Activated T-helper 1 cell treated with Interleukin-2 at 50 U/mL for 16 hours (primary cell): ENCODE measurements at places on chromosomes 16 and 17.

GRCh38 chr16:85724126-85724879 lies 26.6 kb downstream of the C16orf74 start:
- DNase-seq = no peak

GRCh38 chr17:16211590-16211989 lies 3.7 kb downstream of the NCOR1 start:
- no peak for DNase-seq

- no peak for DNase-seq
Measured at GRCh38 chr17:19335951-19336631, 26.4 kb downstream of the B9D1 start.

DNA sequence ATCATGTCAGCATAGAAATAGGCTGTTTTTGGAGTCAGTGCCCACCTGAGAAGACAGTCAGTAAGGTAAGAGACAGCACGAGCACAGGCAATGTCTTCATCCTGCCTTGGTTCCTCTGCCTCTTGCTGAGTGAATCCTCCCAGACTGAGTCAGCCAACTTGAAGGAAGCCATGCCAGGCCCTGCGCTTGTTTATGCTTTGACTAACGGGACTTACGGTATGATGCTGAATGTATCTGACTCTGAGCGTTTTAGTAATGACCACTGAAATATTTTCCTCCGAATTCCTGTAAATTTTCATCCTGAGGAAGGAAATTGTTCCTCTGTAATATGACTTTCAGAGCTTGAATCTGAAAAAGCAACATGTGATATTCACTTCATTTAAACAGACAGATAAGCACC lies 18.0 kb downstream of the C17orf67 start:
- DNase-seq = no peak

DNA sequence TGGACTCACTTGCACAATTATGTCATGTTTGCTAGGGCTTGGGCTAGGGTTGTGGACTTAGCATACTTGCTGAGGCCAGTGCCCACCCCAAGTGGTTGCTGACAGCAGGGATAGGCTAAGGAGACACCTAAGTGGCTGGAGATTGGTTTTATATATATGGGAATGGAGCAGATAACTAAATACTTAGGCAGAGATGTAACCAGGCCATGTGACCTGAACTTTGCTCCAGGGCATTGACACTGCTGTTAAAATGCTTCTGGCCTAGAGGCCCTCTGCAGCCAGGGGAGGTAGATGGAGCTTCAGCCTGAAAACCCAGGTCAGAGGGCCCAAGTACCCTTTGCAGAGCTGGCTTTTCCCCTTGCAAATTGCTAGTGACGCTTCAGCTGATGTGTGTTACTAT lies 1.4 kb upstream of the ITGB3 start:
- DNase-seq = no peak

DNA sequence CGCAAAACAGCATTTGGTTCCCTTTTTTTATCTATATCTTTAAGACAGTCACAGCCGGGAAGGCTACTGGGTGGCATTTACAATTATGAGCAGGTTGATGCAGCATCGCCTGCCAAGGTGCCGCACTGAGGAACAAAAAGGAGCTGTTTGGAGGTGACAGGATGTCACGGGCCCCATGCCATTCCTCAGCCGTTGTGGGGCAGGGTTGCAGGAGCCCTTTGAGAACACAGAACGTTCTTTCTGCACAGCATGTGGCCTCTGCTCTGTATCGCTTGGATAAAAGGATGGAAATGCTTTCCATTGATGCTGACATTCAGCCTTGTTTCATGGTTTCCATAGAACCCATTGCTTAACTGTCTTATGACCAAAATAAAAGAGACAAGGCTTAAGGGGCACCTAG lies 141.9 kb upstream of the CDH5 start:
- DNase-seq = no peak

- DNase-seq = peak; percentile 71
Measured at GRCh38 chr17:7922845-7923628, 6.6 kb downstream of the KCNAB3 start.

DNA sequence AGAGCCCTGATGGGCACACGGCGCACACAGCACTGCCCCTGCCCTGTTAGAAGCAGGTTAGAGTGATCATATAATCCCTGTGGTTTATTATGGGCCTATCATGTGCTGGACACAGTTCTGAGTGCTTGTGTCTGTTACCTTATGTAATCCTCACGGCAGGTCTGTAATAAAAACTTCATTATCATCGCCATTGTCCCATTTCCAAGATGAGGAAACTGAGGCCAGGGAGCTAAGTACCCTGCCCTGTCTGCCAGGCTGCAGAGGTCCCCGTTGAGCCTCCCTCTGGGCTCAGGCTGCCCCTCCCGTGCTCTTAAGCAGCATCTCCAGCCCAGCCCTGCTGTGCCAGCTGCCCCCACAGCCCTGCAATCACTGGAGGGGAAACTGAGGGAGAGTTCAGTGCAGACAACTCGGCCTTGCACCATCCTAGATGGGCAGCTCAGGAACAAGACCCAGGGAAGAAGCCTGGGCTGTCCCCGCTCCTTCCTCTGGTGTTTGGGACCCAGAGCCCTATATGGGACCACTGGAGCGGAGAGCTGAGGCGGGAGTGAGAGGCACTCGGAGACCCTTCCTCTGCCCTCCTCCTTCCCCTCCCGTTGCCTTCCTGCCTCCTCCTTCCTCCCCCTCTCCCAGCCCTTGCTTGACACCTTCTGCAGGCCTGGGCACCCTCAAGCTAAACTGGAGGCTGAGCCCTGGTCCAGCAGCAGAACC lies 42.0 kb downstream of the WNT3 start:
- DNase-seq = no peak

DNA sequence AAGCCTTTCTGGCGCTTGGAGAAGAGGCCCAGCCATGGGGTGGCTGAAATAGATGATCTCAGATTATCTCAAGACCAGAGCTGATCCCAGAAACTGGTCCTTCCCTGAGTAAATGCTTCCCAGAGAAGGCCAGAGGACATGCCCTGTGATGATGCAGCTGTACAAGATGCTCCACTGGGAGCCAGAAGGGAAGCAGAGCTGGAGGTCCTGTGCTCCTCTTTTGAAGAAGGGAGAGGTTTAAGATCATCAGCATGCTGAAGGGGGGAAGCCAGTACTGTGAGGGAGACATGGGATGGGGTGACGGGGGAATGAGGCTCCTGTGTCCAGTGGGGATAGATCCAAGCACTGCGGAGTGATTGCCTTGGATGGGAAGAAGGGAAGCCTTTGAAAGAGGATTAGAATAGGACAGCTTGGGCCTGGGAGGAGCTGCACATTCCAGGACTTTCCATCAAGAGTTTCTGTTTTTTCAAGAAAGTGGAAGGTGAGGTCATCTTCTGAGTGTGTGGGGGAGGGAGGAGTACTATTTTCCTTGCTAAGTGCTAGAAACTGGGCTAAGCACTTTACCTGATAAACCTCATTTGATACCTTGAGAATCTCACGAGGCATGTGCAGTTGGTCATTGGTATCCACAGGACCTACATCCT lies 16.4 kb upstream of the ALOX15B start:
- DNase-seq = no peak

DNA sequence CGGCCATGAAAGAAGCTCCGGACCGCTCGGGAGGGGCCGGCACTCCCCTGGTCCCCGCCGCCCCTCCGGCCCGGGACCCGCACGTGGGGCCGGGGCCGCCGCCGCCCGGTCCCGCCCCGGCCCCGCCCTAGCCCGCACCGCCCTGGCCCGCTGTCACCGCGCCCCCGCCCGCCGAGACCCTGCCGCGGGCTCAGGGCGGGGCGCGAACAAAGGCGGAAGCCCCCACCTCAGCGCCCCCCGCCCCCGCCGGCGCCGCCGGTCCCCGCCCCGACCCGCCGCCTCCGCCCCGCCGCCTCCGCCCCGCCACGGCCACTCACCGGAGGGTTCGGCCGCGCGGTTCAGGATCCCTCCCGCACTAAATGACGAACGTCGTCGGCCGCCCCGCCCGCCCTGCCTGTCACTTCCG lies at the start of gene ARHGDIA:
ARHGDIA (minus strand) TSS at position 357 of the 406 bp plus-strand sequence. CDS start 1,407 bp downstream, outside the sequence.
- no peak for DNase-seq

GRCh38 chr17:76948726-76949342 lies 80.6 kb downstream of the MGAT5B start:
- DNase-seq = no peak

- no peak for DNase-seq
Measured at GRCh38 chr17:68600067-68600930, 868 bp downstream of the FAM20A start.

DNA sequence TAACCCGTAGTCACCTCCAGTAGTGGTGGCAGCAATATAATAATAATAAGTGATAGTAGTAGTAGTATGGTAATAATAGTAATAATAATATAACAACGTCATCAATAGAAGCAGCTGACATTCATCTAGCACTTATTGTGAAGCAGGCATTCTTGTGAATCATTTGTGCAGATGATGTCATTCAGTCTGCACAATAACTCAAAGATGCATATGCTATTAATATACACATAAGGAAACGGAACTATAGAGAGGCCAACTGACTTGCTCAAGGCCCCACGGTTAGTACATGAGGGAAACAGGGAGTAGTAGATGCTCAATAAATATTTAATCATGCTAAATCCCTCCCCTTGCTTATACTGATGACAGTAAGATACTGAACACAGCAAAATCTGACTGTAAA lies 35.4 kb upstream of the GAN start:
- DNase-seq = no peak

DNA sequence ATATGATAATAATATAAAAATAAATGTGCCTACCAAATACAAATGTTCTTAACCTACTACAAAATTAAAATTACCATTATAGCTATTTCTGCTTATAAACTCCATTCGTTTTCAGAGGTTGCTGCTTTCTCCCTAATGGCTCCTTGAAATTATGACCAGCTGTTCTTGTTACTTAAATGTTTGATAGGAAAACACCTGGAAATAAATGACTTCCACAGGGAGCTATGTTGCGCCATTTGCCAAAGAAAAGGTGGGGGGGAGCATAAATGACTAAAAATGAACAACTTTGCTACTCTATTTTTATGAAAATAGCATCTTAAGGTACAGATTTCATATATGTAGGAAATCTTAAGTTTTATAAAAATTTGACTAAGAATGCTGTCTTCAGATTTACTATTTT lies 157.5 kb upstream of the MON1B start:
- no peak for DNase-seq

DNA sequence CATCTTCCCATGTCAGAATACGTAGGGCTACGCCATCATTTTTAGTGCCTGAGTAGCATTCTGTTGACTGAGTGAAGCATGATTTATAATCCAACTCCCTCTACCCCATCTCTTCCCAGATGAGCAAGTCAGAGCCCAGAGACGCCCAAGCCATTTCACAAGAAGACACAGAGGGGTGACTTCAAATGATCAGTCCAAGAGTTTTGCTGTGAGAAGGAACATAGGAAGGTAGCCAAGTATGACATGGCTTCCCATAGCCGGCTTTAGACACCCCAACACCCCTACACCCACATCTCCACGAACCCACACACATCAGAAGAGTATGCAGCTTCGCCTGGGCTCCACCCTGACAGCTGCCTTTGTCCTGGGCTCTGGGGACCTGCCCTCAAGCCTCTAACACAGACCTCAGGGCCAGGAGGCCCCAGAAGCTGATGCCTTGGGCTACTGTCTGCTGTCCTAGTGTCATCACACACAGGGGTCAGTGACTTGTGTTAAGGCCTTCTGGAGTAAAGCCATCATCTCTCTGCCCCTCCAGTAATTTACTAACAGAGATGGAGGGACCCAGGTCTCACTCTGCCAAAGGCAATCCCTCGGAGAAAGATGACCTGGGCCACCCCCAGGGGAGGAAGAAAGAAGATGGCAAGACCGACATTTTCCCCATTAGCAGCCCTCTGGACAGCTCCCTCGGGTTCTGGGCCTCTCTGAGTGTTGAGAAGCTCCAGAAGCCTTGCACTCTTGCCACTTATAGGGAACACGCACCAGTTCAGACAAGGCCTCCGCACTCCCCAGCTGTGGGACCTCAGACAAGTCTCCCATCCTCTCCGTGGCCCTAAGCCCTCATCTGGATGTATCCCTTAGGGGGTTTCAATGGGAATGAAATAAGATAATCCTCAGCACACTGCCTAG lies 38.7 kb upstream of the MRPS23 start:
- DNase-seq = no peak

DNA sequence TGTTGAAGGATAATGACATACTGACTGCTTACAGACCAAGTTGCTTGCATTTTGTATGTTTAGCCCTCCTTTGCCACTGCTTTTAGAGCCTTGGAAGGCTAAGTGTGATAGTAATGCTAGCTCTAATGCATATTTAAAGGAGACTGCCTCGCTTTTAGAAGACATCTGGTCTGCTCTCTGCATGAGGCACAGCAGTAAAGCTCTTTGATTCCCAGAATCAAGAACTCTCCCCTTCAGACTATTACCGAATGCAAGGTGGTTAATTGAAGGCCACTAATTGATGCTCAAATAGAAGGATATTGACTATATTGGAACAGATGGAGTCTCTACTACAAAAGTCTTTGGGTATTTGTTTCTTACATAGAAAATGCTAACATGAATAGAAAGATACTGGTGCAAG lies 19.1 kb downstream of the CAPNS2 start:
- DNase-seq = no peak

GRCh38 chr16:67514382-67514828 lies 14.2 kb upstream of the RIPOR1 start:
- peak; percentile 55 for DNase-seq

DNA sequence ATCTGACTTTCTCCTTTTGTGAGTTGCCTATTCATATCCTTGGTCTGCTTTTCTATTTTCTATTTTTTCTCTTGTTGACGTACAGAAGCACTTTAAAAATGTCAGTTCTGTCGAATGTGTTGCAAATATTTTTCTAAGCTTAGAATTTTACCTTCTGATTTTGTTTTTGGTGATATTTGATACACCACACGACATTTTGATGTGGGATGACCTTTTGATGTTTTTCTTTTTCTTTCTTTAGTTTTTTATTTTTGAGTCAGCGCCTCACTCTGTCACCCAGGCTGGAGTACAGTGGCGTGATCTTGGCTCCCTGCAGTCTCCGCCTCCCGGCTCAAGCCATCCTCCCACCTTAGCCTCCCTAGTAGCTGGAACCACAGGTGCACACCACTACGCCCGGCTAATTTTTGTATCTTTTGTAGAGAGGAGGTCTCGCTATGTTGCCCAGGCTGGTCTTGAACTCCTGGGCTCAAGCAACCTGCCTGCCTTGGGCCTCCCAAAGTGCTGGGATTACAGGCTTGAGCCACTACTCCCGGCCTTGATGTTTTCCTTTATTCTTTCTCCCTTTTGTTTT lies 39.6 kb downstream of the WSB1 start:
- DNase-seq = no peak

DNA sequence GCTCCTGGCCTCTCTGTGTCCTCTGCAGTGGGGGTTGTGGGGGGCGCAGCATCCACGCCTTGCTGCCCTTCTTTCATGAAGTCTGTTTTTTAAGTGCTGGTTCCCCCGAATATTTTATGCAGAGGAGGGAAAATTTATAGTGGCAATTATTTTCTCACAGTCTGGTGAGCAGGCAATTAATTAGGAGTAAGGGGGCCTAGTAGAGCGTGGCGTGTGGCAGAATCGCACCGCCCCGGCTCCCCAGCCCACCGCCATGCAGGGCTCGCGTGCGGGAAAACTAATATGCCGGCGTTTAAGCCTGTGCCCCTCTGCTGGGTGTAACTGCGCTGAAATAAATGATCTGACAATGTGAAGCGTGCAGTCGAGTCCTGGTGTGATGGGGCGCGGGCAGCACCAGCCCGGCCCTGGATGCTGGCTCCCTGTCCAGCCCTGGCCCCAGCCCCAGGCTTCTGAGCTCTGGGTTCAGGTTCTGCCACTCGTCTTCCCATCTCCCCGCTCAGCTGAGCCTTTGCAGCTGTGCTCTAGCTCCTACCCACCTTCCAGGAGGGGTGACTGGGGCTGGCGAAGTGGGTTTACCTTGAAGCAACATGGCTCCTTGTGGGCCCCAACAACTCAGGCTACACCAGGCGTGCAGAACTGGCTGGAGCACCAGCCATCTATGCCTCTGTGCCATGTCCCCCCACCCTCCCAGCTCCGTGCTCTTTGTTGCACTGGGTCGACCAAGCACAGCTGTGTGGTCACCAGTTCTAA lies 13.8 kb downstream of the ENGASE start:
- no peak for DNase-seq

- DNase-seq = no peak
Measured at GRCh38 chr16:86565644-86566511, 751 bp upstream of the FOXC2 start.
